ENCODE measurements at places on chromosomes 2 and 18.

DNA sequence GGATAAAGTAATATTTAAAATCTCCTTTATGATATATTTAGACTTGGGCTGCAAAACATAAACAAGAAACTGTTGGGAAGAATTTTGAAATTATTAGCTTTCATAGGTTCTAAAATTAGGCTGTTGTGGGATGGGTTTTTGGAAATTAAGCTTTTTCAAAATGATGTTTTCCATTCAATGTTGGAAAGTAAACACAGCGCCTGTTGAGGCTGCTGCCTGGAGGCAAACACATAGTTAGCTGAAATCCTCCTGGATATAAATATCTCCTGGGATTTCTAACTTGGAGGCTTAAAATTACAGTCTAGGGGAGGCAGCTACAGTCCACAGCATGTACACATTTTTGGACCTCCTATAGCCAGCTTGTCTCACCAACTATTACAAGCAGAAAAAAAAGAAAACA, 197.3 kb downstream of the DCC start:
- DNase-seq: no peak

DNA sequence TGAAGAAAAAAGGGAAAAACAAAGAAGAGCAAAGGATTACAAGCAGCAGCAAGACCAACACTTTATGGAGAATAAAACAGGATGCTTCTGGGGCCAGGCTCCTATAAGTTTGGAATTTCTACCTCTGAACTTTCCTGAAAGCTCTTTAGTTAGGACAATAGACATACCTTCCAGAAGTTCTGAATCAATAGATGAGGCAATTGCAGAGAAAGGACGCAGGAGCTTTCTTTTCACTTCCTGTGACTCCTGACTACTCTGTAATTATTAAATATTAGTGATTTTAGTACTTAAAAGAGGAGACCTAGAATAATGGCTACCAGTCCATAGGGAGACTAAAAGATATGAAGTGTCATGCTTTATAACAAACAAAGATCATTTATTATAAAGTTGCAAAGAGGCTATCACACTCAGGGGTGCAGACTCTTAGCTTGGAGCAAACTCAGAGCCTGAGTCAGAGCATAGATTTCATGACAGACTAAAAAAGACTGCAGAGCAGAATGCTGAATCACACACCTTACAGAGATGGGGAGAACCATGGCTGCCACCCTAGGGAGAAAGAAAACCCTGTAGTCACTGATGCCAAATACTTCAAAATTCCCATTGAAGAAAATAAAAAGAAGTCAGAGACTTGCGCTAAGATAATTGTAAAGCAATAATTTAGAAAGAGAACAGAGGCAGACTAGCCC, 52.5 kb upstream of the FAM136A start:
- DNase-seq: no peak

DNA sequence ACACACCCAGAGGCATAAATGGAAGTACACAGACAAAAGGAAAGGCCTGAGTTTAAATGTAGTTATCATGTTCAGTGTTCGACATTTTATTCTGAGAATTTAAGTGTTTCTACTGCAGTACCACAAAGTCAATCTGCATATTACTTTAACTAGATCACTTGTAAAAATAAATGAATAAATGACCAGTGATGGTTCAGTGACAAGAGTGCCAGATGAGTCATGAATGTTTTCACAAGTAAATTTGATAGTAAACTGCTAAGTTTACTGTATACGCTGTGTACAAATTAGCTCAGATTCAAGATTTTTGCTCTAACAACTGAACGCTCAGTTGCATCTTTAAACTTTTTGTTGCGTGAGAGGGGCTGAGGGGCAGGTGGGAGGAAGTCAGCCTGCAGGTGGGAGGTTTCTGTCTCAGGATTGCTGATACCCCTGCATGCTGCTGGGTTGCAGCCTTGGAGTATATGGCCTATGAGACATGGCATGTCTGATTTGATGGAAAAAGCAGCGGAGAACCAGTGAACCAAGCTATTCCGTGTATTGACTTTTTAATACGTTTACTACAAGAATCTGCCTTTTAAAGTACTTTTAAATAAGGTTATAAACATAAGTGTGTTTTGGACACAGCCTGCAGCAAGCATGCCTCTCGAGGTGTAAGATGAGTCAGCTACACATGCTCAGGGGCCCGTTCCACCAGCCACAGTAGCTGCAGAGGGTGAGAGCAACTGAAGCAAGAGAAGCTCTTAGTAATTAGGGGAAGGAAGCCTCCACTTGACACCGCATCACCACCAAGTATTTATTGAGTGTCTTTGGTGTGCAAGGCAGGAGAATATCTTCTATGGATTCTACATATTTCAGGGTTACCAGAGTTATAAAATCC, 245.1 kb downstream of the NEDD4L start:
- no peak for DNase-seq

- no peak for DNase-seq
Observed at GRCh38 chr2:68248806-68249205, 3.5 kb downstream of the PPP3R1 start.

- no peak for DNase-seq
Observed at GRCh38 chr2:238974081-238974480, 126.2 kb downstream of the TWIST2 start.

DNA sequence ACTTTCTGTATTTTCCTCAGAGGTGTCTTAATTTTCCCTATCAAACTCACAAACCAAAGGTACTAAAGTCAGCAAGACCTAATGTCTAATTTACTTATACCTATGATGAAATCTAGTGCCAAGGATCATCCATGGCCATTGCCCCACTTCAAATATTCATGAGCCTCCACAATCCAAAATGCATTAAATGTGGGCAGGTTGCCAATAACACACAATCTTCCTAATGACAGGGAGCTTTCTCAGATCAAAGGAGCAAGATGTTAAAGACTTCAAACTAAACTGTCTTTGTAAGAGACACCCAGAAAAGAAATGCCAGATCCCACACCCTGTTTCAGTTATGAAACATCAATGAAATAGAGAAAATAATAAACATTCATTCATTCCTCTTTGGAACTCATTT, 143.2 kb downstream of the TMEFF2 start:
- DNase-seq: no peak

GRCh38 chr2:126719833-126720351, 63.9 kb downstream of the GYPC start:
- no peak for DNase-seq

Measured in NAMALWA (cell line).